ENCODE measurements at places on chromosomes 16 and 17.
A peak's percentile ranks its signal among the peaks of the same experiment; 100 is the strongest.

- no peak for DNase-seq
These were observed 57.7 kb downstream of the BAIAP2 start for GRCh38 chr17:81092518-81093095.

DNA sequence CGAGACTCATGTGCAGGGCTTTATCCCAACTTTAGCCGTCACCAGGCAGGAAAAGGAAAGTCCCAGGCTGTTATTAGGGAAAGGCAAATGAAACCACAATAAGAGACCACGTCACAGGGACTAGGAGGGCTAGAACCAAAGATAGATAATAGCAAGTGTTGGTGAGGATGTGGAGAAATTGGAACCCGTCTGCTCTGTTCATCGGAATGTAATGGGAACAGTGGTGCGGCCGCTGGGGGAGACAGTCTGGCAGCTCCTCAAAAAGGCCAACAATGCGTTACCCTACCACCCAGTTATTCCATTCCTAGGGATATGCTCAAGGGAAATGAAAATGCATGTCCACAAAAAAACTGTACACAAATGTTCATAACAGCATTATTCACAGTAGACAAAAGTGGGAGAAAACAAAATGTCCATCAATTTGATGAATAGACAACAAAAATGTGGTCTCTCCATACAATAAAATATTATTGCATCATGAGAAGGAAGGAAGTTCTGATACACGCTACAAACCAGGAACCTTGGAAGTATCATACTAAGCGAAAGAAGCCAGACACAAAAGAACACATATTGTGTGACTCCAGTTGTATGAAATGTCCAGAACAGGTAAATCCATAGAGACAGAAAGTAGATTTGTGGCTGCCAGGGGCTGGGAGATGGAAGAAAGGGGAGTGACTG is 19.5 kb upstream of the USP10 start:
- no peak for DNase-seq

DNA sequence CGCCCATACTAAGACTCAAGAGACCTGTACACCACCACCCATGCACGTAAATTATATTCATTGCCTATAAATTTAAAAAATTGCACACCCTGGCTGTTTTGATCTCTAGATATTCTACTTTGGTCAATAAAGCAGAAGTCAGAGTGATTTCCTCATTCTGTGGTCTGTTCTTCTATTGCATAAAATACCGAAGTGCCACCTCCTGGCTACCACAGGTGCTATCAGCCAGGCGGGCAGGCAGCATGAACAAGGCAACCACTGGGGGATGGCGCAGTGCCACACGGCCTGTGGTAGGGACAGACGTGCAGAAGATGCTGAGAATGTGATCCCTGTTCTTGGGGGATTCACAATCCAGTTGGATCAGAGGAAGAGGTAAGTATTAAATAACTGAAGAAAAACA is 122.3 kb downstream of the CDK5R1 start:
- peak; percentile 63 for DNase-seq

GRCh38 chr17:4381690-4382671 is 15.5 kb upstream of the UBE2G1 start:
- DNase-seq, result no peak

DNA sequence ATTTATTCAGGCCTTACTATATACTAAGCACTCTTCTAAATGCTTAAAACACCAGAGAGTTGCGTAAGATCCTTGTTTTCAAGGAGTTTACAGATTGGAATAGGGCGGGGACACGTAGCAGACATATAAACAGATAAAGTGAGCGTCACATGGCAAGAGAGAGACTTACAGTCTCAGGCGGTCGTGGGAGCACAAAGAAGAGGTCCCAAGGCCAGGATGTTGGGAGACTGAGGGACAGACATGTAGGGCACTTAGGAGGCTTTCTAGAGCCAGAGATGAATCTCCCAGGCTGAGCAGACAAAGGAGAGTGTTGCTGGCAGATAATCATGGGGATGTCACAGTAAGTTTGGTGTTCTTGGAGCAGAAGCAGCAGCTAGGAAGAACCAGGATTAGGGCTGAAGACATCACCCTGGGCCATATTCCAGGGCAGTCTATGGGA is 119.1 kb upstream of the ANKFN1 start:
- DNase-seq, result no peak

Data from GM13976 (cell line).